ENCODE measurements at places on chromosomes 3 and 15. TPM values are rescaled to one million over a fixed set of nuclear protein-coding genes. Genes with fewer than 3 reads are reported as not detected.

RTP4 gene
- total RNA-seq: 0.78 TPM

ACSBG1 gene
- under 0.01 TPM for total RNA-seq

SAXO2 gene
- total RNA-seq: not detected

VIPR1 gene
- total RNA-seq: 1.4 TPM

EXOG gene
- total RNA-seq: 12.8 TPM

PSTPIP1 gene
- total RNA-seq: not detected

GP9 gene
- total RNA-seq: not detected

AGTR1 gene
- 0.12 TPM for total RNA-seq

ALDH1L1 gene
- not detected for total RNA-seq

RARRES1 gene
- 1.3 TPM for total RNA-seq

JMJD7 gene
- 3.6 TPM for total RNA-seq

RASGRP1 gene
- total RNA-seq: 0.10 TPM

Data from glomerular endothelial cell (primary cell).